CD4-positive, alpha-beta T cell treated with Interleukin-6 for 4 hours (primary cell): ENCODE measurements at places on chromosomes 3 and 15.

GRCh38 chr3:188533612-188534357, 379.8 kb downstream of the LPP start:
- no peak for DNase-seq

GRCh38 chr3:170528726-170529125, 57.1 kb downstream of the SLC7A14 start:
- no peak for DNase-seq

DNA sequence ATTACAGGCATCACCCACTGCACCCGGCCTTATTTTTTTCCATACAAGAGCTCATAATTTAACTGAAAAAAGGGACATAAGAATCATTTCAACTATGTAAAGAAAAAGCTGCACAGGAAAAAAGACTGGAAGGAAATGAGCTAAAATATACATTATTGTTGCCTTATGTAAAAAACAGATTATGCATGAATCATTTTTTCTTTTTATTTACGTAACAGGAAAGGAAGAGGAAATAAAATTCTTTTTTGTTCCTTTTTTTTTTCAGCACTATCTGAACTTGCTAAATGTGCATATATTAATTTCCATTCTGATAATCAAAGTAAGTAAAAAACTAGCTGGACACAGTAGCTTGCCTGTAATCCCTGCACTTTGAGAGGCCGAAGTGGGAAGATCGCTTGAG, 12.1 kb downstream of the KIF9 start:
- no peak for DNase-seq

GRCh38 chr3:185282696-185283373, 29.0 kb upstream of the EHHADH start:
- DNase-seq, result peak; percentile 94
